ENCODE measurements at places on chromosomes 5 and 9.

- DNase-seq = peak; percentile 18
These were observed 273.4 kb downstream of the KCNN2 start for GRCh38 chr5:114634967-114635901.

DNA sequence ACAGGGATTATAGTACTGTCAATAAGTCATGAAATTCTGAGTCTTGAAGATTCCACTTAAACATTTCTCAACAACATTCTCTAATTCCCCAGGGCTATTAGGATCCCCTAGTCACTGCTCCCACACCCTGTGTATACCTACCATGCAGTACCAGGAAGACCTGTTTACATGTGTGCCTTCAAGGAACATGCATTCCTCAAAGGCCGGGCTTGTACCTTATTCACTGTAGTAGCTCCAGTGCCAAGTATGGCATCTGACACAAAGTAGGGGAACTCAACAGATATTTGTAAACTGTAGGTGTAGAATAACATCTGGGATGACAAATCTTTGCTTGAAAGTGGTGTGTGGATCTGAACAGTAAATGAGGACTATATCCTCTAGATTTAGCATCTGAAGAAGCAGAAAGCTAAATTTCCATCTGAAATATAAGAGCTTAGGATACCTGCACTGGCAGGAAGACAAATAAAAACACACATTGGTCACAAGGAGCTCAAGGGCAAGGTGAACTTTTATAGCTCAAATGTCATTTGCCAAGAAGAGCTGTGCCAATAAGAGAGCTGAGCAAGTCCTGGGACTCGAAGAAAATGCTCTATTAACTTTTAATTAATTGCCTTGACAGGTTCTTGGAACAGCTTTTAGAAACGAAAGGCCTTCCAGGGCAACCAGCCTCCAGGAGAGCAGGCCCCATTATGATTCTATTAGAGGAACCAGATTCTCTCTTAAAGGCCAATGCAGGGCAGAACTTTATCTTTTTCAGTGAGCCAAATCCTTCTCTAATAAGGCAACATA, 52.3 kb upstream of the MYOT start:
- DNase-seq = no peak

DNA sequence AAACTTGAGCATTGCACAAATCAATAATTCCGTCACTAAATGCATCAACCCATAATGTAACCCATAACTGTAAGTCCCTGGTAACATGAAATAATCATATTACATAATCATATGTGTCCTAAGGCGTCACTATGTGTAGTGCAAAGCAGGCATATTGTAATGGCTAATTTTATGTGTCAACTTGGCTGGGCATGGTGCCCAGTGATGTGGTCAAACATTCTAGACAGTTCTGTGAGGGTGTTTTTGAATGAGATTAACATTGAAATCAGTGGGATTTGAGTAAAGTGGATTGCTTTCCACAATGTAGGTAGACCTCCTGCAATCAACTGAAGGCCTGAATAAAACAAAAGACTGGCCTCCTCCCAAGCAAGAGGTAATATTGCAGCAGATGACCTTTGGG, 794.4 kb upstream of the ACO1 start:
- DNase-seq = no peak

- no peak for DNase-seq
These were observed 382.6 kb downstream of the AGTPBP1 start for GRCh38 chr9:85359161-85359560.

GRCh38 chr9:131432597-131433301, 38.9 kb downstream of the PRRC2B start:
- DNase-seq = peak; percentile 95

GRCh38 chr9:21579247-21579671, 97.1 kb upstream of the IFNE start:
- peak; percentile 53 for DNase-seq

All from fibroblast of skin of abdomen (primary cell).